ENCODE measurements at places on chromosomes 12 and 14.
A peak's percentile ranks its signal among the peaks of the same experiment; 100 is the strongest.

DNA sequence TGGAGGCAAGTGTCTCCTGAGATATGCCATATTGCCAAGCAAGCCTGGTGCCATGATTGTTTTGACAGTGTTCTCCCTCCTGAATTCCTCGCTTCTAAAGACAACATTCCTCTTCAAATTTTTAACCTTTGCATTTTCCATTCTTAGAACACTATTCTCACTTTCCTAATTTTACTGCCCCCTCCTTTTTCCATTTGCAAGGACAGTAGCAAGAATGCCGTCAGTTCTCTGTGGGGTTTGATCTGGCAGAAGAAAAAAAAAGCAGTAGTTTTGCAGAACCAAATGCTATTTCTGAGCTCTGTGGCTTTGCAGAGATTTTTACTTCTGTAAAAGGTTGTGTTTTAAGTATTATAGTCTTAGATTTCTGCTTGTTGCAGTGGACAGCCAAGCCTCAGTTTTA lies 295.2 kb downstream of the NUAK1 start:
- DNase-seq, result no peak

GRCh38 chr14:91252871-91253794 lies 8.6 kb upstream of the GPR68 start:
- peak; percentile 48 for DNase-seq

- no peak for DNase-seq
Observed at GRCh38 chr12:46892887-46893286, 67.1 kb upstream of the SLC38A4 start.

DNA sequence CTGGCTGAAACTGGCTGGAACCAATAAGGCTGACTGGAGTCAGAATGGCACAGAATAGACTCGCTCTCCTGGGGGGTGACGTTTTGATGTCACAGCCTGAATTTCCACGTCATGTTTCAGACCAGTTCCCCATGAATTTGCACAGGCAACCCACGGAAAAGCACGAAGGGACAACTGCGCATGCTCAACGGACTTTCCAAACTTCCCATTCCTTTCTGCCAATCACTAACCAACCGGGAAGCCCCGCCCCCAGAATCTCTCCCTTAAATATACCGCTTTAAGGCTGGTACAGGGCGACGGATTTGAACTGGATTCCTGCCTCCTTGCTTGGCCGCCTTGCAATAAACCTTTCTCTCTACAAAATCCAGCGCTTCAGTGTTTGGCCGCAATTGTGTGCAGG lies 434.7 kb downstream of the APAF1 start:
- no peak for DNase-seq

DNA sequence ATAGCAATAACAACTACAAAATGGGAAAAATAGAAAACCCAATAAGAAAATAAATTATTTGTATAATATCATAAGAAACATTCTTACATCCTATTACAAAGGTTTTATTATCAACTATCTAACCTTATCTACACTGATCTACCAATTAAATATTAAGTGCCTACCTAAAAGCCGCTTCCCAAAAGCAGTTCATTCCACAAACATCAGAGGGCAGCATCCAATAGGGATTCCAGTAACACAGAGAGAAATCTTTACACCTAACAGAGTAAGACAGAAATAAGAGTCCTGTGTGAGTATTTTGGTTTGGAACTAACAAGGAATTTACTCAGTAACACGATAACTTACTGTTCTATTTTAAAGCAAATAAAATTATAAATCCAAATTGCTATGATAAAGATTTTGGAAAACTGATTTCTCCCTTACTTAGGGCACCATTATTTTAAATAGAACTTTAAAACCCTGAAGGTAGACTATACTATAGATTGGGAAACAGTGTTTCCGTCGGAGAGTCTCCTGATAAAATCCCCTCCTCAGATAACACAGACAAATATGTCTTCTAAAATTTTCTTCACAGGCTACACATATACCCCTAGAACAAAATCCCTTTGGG lies 15.0 kb downstream of the GXYLT1 start:
- no peak for DNase-seq
